Central memory CD8-positive, alpha-beta T cell (primary cell): ENCODE measurements at places on chromosomes 12 and 14.

- DNase-seq = no peak
Observed at GRCh38 chr14:76706811-76707210, 54.5 kb upstream of the VASH1 start.

- no peak for DNase-seq
Observed at GRCh38 chr12:49783917-49784676, 42.7 kb downstream of the TMBIM6 start.

DNA sequence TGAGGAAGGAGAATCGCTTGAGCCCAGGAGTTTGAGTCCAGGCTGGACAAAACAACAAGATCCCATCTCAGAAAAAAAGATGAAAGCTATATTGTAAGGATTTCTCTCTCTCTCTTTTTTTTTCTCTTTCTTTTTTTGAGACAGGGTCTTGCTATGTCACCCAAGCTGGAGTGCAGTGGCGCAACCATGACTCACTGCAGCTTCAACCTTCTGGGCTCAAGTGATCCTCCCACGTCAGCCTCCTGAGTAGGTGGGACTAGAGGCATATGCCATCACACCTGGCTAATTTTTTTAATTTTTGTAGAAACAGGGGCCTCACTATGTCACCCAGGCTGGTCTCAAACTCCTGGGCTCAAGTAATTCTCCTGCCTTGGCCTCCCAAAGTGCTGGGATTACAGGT, 5.8 kb upstream of the MRPL42 start:
- DNase-seq = no peak

- DNase-seq = no peak
Observed at GRCh38 chr12:31820832-31821231, 92.0 kb upstream of the AMN1 start.

DNA sequence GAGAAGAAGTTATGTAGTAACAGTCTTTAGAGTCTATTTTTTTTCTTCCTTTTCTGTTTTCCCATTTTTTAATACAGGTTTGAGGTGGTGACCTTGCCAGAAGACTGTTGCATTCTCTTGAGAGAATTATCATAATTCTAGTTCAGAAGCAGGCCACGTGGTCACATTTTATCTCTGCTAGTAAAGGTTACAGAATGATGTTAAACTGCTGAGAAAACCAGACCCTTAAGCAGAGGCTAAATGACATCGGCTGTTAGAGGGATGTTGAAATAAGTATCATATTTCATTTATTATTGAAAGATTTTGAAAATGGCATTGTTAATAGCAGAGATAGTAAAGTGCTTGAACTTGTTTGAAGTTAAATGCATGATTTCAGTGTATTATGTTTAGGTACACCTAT, 49.2 kb downstream of the BRMS1L start:
- DNase-seq = no peak

DNA sequence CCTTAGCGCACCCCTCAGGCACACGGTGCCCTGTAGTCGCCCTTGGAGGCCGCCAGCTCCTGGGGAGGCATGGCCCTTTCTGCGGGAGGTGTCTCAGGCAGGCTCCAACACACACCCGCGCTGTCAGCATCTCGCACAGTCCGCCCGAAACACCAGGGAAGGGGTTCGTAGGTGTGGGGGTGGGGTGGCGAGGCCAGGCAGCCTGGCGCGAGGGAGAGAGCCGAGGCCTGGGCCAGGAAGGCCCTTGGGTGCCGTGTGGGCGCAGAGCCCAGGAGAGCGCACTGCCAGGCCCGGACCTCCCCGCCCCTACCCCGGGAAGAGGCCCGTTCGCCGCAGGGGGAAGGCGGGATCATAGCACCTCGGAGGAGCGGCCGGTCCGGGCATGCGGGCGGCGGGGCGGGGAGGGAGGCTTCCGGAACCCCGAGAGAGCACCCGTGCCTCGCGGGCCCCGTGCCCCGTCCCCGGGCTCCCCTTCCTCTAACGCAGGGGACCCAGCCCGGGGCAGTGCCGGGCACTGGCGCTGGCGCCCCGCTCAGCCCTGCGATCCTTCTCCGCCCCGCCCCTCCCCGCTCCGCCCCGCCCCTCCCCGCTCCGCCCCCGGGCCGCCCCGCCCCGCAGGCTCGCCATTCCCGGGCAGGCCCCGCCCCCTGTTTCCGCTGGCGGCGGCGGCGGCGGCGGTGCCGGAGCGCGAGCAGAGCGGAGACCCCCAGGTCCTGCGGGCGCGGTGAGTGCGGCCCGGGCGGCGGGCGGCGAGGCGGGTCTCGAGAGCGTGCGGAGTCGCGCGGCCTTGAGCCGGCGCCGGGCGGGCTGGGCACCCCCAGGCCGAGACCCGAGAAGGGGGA, at the start of gene TSPAN9:
TSPAN9 (plus strand) TSS at position 650 of the 842 bp plus-strand sequence. CDS start 123,815 bp downstream, outside the sequence.
- peak; percentile 19 for DNase-seq

DNA sequence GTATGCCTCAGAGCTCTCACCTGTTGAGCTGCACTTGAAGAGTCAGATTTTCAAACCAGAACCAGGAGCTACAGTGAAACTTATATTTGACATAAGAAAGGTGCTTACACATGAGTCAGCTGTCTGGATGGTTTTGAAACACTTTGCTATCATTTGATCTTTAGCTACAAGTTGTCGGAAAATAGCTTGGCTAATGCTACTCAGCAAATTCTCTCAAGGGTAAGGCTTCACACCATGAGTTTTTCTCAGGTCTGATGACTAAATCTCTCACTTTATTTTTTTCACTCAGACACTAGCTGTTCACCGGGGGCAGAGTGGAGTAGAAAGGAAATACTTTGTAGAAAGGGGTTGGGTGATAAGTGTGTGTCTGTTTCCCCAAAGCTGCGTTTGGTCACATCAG, 171.8 kb downstream of the FLRT2 start:
- no peak for DNase-seq

DNA sequence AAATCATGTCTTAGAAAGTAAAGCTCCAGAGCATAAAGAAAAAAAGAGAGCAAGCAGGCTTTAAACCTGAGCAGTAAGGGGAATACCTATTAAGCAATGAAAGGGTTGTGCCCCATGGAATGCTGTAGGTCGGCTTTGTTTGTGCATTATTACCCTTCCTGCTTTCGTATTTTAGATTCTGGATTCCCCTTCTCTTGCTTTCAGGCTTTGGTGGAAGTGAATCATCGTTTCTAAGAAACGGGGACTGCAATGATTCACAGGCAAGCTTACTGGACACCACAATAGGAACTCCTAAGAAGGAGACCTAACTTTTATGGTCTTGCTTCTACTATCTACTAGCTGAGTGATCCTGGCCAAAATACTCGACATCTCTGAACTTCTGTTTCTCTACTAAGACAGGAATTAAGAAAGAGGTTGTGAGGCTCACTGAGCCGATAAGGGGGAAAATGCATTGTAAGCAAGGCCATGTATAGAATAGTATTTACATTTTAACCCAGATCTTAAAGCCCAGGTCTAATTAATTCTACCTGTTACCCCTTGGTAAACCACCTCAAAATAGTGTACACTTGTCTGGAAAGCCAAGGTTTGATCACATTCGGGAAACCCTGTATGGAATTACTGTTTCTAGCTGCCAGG, 1.2 kb upstream of the BMAL2 start:
- no peak for DNase-seq

DNA sequence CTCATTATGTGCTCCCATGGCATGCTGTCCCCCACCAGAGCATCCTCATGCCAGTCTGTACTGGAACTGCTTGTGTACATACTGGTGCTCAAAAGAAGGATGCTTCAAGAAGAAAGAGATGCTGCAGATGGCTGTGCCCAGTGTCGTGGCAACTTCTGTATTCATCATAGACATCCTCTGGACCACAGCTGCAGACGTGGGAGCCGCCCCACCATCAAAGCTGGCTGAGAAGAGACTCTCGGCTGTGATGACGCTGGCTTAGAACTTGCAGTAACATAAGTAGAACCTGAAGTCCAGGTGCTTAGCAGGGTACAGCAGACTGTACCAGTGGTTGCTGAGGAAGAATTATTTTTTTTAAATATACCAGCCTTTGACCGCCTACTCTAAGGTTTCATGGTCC, 112.6 kb upstream of the ARHGAP5 start:
- DNase-seq = no peak

- no peak for DNase-seq
Observed at GRCh38 chr12:9872742-9873141, 3.6 kb upstream of the CLEC2B start.

DNA sequence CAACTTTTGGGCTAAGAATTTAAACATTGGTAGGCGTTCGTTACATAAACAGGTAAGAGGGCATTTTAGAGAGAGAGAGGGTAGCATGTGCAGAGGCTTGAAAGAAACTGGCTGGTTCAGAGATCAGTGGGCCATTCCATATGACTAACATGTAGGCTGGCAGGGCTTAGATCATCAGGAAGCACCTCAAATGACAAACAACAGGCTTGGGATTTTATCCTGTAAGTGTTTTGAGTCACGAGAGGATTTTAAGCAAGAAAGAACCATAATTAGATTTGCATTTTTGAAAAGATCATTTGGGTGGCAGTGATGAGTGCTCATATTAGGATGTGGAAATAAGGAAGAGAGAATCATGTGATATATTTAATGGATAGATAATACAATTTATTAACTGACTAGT, 8.7 kb upstream of the PLEKHA5 start:
- DNase-seq = no peak

DNA sequence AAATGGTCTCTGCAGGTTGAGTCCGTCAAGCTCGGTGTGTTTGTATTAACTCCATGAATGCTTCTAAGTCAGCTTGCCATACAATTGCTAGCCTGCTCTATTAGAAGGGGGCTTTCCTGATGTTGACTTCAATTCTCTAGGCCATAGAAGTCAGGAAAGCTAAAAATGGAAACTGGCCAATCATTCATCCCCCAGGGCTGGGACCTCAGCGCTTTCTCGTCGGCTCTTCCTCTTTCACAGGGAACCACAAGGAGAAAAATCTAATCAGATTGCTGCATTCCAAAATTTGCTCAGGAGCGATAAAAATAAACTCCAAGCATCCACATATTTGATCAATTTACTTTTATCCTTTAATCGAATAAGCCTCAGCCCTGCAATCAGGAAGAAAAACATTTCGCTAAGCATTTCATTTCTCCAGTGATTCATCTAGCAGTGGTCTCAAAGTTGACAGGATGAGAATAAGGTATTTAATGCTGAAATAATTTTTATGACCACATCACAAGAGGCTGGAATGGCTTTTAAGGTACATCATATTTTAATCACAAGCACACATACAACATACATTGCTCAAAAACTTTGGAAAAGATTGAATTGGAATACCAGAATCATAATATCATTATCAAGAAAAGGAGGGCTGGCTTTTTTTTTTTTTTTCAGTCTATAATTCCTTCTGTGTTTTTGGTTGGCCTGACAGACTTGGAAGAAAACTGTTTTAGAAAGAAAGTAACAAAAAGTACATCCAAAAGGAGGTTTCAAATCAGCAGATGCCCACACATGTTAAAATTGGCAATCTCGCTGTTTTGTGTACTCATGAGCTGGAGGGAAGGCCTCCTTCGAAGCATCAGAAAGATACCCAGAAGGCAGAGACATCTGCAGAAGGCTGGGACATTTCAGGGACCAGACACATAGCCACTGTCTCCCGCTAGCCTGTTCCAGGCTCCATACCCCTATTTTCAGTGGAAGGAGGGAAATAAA, 316.3 kb downstream of the NUAK1 start:
- no peak for DNase-seq

DNA sequence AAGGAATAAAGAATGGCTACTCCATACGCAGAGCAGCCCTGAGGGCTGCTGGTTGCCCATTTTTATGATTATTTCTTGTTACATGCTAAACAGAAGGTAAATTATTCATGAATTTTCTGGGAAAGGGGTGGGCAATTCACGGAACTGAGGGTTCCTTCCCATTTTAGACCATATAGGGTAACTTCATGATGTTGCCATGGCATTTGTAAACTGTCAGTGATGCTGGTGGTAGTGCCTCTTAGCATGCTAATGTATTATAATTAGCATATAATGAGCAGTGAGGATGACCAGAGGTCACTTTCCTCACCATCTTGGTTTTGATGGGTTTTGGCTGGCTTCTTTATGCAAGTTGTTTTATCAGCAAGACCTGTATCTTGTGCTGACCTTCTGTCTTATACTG, 273.0 kb downstream of the FUT8 start:
- no peak for DNase-seq

GRCh38 chr12:89461190-89461589, 63.4 kb downstream of the GALNT4 start:
- DNase-seq = no peak

- DNase-seq = no peak
Observed at GRCh38 chr12:94805749-94806529, 155.6 kb upstream of the TMCC3 start.

- no peak for DNase-seq
Observed at GRCh38 chr14:51328772-51329353, 88.8 kb downstream of the TMX1 start.

DNA sequence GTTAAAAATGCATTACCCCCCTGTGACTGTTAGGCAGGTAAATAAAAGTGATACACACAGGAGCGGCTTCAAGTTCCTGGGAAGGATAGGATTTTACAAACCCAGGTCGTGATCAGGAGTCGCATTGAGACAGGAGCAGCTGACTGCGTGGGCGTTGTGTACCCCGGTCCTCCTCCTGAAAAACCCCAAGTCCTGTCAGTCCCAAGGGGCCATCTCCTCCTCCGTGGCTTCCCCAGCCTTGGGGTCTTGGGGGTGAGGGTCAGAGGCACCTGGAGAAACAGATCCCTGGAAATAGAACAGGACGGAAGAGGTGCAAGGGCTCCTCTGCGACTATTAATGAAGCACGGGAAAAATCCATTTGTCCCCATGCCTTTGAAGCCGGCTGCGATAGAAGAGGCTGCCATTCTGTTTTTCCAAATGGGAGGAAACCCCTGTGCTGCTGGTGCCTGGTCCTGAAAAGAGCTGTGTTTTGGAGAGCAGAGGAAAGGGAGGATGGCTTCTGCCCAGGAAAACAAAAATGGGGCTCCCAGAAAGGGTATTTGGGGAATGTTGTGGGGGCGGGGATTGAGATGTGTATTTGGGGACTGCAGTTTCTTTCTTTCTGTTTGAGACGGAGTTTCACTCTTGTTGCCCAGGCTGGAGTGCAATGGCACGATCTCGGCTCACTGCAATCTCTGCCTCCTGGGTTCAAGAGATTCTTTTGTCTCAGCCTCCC, 143.1 kb downstream of the ZNF664 start:
- no peak for DNase-seq

DNA sequence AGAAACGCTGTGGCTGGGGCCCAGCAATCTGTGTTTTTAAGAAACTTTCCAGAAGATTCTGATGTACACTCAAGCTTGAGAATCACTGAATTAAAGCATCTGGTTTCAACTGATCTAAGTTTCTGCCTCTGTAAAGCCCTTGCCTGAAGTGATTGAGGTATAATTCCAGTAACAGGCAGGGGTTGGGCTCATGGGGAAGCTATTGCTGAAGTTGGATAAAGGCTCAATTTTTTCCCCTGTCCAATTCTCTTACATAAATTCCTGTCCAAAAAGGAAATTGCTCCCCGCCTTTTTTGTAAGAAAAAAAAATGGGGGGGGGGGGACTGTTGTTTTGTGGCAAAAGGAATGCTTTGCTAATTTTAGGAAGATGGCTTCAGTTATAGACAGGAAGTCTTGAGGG, 337.4 kb downstream of the NUAK1 start:
- DNase-seq = no peak

- DNase-seq = no peak
Observed at GRCh38 chr14:35159742-35160409, 37.5 kb downstream of the PRORP start.
